ENCODE measurements at places on chromosomes 1 and 21.

- H3K27ac ChIP-seq, result peak overlapping the region; percentile 92
- DNase-seq, result peak; percentile 75
- H3K4me1 ChIP-seq, result peaks cover 57% of the 10 kb centered on the region
- peak overlapping the region; percentile 96 for H3K4me3 ChIP-seq
- no peaks in the 10 kb centered on the region for H3K27me3 ChIP-seq
- H3K36me3 ChIP-seq, result peaks cover 21% of the 10 kb centered on the region
These were observed 645 bp downstream of the ATP6V0B start for GRCh38 chr1:43975249-43975961.

DNA sequence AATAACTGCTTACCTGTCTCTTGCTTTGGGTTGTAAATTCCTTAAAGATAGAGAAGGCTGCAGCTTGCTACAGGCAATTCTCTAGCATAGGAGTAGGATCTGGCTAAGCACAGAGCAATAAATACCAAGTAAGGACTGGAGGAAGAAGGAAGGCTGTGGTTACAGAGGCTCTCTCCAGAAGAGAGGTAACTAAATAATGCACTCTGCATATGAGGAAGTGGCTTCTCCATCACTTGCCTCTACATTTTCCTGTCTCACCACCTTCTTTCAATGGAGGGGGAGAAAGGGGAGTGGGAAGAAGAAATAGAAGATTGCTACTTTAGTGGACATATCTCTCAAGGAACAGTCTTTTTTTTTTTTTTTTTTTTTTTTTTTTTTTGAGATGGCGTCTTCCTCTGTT is 60.9 kb upstream of the LAX1 start:
- no peak for DNase-seq
- peaks cover 3% of the 10 kb centered on the region for H3K4me1 ChIP-seq
- H3K36me3 ChIP-seq, result peaks cover 89% of the 10 kb centered on the region
- no peaks in the 10 kb centered on the region for H3K27me3 ChIP-seq
- H3K4me3 ChIP-seq, result no peak overlapping the region
- no peak overlapping the region for H3K27ac ChIP-seq

DNA sequence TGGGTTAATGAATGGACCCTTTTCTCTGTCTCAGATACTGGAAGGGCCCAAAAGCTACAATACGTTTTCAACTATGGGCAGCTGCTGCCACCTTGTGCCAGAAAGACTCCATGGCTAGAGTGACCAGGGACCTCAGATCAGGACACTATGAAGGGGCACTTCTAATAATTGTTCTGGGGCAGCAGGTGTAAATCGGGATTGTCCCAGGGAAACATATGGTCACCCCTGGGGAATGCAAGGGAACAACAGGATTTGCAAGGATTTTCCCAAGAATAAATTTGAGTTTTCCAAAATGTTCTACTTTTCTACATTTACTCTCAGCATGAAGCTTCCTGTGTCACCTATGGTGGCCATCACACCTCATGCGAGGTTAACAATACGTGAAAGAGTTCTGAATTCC is 12.0 kb upstream of the FCAMR start:
- no peaks in the 10 kb centered on the region for H3K36me3 ChIP-seq
- no peaks in the 10 kb centered on the region for H3K4me1 ChIP-seq
- no peaks in the 10 kb centered on the region for H3K27me3 ChIP-seq
- no peak overlapping the region for H3K4me3 ChIP-seq
- no peak overlapping the region for H3K27ac ChIP-seq
- DNase-seq, result peak; percentile 52

GRCh38 chr1:18722270-18722669 is 91.6 kb downstream of the PAX7 start:
- no peak overlapping the region for H3K27ac ChIP-seq
- no peak overlapping the region for H3K4me3 ChIP-seq
- H3K36me3 ChIP-seq, result no peaks in the 10 kb centered on the region
- DNase-seq, result no peak
- peaks cover 8% of the 10 kb centered on the region for H3K27me3 ChIP-seq

Measured in natural killer cell (primary cell).